ENCODE measurements at places on chromosomes 7 and 10.
A peak's percentile ranks its signal among the peaks of the same experiment; 100 is the strongest.

GRCh38 chr10:31927565-31927883 lies 1.1 kb downstream of the ARHGAP12 start:
- DNase-seq: no peak

GRCh38 chr7:16524332-16524731 lies 2.3 kb upstream of the LRRC72 start:
- peak; percentile 50 for DNase-seq

DNA sequence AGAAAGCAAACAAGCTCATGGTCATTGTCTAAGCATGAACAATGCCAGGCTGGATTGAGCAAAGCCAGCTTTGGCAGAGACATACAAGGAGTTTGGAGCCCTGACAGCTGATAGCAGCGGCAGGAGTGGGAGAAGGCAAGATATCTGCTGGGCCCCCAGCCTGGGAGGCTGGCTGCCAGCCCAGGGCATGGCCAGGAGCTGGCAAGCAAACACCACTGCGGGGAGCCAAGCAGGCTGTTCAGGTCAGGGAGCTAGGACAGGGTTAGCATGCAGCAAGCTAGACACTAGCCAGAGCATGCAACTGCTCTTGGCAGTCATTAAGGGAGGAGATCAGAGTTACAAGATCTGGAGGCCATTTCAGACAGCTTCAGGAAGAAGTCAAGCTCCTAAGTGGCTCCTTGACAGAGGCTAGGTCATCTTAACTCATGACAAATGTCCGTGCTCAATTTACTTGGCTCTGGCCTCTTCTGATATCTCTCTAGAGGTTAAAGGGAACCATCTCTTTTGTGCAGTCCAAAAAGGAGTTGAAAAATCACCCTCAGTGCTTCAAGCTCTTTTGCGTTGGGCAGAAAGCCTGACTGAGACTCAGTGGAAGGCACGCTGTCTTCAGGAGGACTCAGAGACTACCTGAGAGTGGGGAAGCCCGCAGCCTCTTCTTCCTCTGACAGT lies 436.8 kb upstream of the C7orf33 start:
- peak; percentile 69 for DNase-seq

- DNase-seq: no peak
Measured at GRCh38 chr10:26579256-26580063, 118.0 kb upstream of the PDSS1 start.
